ENCODE measurements at places on chromosomes 7 and 10.

DNA sequence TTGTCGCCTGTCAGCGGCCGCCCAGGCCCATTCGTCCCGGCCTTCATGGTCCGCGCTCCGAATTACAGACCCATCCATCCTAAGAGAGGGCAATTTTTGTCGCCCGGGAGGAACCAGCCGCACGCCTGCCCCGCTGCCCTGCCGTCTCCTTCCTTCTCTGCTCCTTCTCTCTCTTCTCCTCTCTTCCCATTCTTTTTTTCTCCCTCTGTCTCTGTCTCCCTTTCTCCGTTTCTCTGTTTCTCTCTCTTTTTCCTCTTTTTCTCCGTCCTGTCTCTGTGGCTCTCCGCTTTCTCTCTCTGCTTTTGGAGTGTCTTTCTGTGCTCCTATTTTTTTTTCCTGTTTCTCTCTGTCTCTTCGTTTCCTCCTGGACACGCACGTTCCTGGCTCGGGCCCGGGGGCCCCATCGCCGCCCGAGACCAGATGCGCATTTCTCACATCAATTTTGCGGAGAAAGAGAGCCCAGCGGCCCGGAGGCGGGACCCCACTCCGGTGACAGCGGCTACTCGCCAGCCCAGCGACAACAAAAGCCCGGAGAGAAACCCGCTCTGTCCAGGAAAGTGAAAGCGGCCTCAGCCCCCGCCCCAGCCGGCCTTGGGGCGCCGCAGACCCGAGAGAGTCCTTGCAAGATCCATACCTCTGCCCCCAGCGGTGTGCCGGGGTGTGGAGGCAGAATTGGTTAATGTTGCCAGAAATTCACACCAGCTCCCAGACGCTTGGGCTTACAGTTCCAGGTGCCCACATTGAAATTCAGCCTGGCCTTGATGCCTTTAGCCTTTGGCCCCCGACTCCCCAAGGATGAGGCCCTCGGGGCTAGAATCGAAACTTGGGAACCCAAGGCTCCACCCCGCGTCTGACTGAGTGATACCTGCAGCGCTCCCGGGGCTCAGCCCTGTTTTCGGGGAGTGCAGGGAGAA lies 4.1 kb downstream of the LBX1 start:
- no peak for DNase-seq

DNA sequence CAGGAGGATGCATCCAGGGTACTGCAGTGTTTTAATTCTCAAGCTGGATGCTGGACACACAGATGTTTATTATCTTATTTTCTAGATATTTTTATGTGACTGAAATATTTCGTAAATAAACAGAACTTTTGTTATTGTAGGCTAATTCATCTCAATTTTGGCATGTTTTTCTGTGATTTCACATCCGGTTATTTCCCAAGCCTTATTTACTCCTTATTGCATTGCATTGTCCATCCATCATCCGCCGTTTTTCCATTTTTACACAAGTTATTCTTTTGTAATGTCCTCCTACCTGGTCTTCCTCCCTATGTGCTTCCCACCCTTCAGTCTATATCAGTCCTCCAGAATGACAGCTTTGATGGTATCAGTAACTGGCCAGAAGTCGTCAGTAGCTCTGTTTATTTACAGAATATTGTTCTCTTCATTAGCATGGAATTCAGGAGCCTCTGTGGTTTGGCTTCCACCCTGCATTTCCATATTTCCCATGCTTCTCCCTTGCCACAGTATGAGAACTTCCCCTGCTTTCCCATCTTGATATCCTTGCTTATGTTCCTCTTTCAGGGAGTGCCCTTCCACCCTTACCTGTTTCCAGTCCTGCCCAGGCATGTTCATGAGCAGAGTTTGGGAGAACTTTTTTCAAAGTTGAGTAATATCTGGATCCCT lies 16.1 kb downstream of the GNAI1 start:
- DNase-seq: no peak

DNA sequence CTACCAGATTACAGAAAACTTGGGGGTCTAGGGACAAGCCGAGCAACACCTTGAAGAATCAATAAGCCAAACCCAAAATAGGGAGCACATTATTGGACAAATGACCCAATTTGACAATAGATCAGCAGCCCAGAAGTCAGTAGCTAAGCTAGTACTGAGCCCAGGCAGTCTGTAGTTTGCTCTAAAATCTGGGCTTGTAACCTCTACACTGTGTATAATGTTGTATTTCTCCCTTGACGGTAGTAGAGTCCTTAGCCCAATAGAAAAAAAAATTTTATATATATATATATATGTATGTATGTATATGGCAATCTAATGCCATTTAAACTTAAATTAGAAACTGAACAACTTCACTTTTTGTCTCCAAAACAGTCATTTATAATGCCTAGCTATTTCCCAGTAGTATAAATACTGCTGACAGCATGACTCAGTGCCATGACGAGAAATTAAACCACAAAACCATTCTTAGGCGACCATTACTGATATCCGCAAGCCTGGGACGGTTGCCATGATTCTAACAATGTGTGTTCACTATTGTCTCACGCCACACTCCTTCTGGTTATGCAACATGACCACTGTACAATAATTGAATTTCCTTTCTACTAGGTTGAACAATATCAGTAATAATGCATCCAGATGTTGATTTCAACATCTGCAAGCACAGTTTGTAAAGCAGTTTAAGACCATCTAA lies 110.5 kb downstream of the IPMK start:
- peak; percentile 42 for DNase-seq

GRCh38 chr7:31526864-31527263 lies 13.0 kb downstream of the ITPRID1 start:
- no peak for DNase-seq

DNA sequence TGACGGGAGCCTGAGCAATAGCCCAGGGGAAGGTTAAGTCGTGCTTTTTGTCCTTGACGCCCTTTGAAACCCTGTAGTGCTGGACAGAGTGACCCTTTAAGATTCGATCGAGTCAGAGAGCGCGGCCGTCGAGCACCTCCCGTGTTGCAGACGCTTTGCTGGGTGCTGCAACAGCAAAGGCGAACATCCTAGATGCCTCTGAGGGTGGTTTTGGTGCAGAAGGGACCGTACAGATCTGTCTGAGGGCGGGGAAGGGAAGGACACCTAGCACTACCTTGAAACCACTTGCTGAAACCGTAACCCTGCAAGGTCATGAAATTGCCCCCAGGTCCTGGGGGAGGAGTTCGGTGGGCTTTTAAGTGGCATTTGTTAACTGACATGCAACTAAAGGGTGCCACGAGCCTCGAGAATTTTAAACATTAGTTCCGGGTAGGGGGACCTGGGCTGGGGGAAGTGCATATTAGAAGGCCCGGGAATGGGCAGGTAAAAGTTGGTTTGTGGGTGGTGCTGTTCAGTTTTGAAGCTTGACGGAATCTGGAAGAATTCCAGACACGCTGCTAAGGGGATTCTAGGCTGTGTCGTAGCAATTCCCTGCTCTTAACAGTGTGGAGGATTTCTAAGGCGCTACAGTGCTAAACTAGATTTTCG lies 786 bp downstream of the ATP5F1C start:
- DNase-seq: no peak

GRCh38 chr7:89028319-89028718 lies 232.8 kb upstream of the TEX47 start:
- no peak for DNase-seq

DNA sequence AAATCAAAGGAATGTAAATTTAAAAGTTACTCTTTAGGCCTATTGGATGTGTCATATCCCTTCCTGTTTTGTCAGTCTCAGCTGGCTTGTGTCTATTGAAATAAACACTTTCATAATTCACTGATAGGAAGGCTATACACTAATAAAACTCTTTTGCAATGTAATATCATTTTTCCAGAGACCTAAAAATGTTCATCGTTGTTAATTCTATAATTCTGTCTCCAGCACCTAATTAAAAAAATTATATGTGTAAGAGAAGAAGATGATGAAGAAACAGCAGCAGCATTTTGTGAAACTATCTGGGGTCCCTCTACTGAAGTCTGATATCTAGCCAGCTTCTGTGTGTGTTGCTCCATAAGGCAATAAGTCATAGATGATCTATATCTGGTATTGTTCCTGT lies 602.7 kb downstream of the ETV1 start:
- DNase-seq: no peak

DNA sequence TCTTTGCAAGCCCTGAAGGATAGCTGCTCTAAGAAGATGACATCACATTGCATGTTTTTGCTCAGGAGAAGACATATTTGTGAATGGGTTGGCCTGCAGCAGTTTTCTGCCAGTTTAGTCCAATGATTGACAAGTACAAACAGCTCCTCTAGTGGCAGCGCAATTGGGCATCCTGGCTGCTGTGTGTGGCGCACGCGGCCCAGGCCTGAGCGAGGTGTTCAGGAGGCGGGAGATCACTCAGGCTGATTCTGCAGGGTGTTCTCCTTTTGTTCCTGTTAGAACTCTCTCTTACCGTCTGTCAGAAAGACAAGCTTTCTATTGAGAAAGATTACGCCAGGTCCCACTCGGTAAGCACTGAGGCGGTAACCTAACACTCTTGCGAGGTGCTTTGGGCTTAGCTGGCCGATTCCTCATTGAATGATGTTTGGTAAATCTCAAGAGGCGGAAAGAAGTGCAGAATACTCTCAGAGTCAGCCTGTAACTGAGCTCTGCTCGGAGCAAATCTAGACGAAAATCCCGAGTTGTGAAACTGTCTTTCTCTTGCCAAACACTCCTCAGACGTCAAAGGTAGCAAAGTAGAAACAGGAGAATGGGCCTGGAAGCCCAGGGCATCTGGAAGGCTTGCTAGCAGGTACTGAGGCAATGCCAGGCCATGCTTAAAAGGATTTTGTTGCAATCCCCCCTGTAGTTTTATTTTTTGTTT lies 219.2 kb upstream of the BMPER start:
- no peak for DNase-seq
